AG10803 (cell line): ENCODE measurements at places on chromosomes 1 and 21.

- no peak for DNase-seq
Measured at GRCh38 chr1:21175670-21176581, 771 bp downstream of the EIF4G3 start.

- DNase-seq: no peak
Measured at GRCh38 chr1:153119491-153119971, 6.2 kb upstream of the SPRR2F start.

DNA sequence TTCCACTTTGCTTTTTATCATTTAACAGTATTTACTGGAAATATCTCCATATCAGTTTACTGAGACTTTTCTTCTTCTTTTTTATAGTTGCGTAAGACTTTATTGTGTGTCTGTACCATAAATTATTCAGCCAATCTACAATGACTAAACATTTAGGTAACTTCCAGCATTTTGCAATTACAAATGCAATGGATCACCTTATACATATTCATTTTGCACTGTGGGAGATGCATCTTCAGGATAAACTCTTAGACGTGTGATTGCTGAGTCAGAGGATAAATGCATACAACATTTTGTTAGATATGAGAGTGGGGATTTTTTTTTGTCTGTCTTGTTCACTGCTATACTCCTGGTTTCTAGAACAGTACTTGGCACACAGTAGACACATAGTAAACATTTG, 95.7 kb upstream of the GCLM start:
- DNase-seq: no peak

GRCh38 chr1:36034692-36035091, 49.2 kb upstream of the TEKT2 start:
- DNase-seq: peak; percentile 45

DNA sequence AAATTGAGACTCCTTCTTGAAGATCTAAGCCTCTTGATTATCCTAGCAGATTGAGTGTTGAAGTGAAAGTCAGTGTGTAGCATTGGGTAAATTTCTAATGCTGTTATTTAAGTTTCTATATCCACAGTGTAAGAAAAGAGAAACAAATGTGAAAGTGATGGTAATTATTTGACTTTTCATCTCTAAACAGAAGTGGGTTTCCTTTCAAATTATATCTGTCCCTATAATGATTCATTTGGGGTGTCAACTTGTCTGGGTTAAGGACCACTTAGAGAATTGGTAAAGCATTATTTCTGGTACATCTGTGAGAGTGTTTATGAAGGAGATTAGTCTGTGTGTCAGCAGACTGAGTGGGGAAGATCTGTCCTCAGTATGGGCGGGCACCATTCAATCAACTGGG, 133.0 kb upstream of the HMCN1 start:
- no peak for DNase-seq

- peak; percentile 80 for DNase-seq
Measured at GRCh38 chr1:178037510-178038253, 56.2 kb upstream of the RASAL2 start.

GRCh38 chr1:184632415-184633175, 122.1 kb downstream of the EDEM3 start:
- DNase-seq: no peak

- no peak for DNase-seq
Measured at GRCh38 chr1:112961072-112961471, 5.1 kb upstream of the SLC16A1 start.

- peak; percentile 40 for DNase-seq
Measured at GRCh38 chr1:220307607-220308006, 35.4 kb upstream of the RAB3GAP2 start.

GRCh38 chr1:244221991-244222390, 170.9 kb downstream of the ZBTB18 start:
- peak; percentile 40 for DNase-seq

- no peak for DNase-seq
Measured at GRCh38 chr21:36973986-36974850, 7.7 kb upstream of the HLCS start.

- no peak for DNase-seq
Measured at GRCh38 chr1:27824411-27824810, 6.2 kb upstream of the PPP1R8 start.
